Stimulated activated CD4-positive, alpha-beta T cell treated with anti-CD3 and anti-CD28 coated beads, Interleukin-12 subunit alpha, Interleukin-12 subunit beta, amount 100 ng/mL, for 4 hours (primary cell): ENCODE measurements at places on chromosomes 12 and 14.

DNA sequence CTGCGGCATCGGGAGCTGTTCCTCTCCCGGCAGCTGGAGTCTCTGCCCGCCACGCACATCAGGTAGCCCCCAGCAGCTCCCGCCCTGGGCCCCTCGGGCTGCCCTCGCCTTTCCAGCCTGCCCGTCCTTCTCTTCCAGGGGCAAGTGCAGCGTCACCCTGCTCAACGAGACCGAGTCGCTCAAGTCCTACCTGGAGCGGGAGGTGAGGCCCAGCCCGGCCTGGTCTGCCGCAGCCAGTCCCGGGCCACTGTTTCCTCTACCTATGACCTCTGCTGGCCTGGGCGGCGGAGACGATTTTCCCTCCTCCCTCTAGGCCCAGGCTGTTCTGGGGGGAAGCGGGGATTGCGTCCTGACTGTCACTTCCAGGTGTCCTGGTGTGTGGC lies 24.5 kb upstream of the CRIP2 start:
- DNase-seq = no peak

DNA sequence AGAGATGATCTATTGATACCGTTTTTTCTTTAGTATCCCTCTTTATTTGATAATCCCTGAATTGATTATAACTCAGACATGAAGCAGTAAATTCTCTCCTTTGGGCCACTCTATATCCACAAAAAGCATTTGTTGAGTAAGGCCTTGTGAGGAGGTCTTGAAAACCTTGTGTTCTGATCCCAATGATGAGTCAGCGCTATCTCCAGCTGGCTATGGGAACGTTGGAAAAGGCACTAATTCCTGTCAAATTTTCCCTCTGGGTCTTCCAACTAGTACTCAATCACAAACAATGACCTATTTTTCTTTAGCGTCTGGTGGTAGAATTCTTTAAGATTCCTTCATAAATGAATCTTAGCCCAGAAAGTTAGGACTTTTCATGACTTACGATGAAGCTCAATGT lies 168.4 kb upstream of the LRIG3 start:
- DNase-seq = no peak

- no peak for DNase-seq
Observed at GRCh38 chr14:92198804-92199203, 77.0 kb downstream of the CPSF2 start.

GRCh38 chr12:18849761-18850160 lies 111.8 kb downstream of the CAPZA3 start:
- no peak for DNase-seq

- DNase-seq = no peak
Observed at GRCh38 chr14:81313775-81314429, 86.2 kb downstream of the STON2 start.

GRCh38 chr12:116150001-116150400 lies 127.5 kb downstream of the MED13L start:
- DNase-seq = no peak

GRCh38 chr14:64760146-64760755 lies 56.0 kb downstream of the PLEKHG3 start:
- DNase-seq = peak; percentile 50

- DNase-seq = no peak
Observed at GRCh38 chr12:53975064-53975471, 314 bp upstream of the HOTAIR start.

GRCh38 chr12:2768224-2768961 lies 26.4 kb upstream of the FKBP4 start:
- DNase-seq = no peak

GRCh38 chr14:102573591-102574046 lies 18.8 kb upstream of the RCOR1 start:
- no peak for DNase-seq

- DNase-seq = peak; percentile 87
Observed at GRCh38 chr14:60091550-60092525, at the start of gene PCNX4. PCNX4 (plus strand) TSS chr14:60091923; CDS start chr14:60107639, 15,716 bp downstream.

DNA sequence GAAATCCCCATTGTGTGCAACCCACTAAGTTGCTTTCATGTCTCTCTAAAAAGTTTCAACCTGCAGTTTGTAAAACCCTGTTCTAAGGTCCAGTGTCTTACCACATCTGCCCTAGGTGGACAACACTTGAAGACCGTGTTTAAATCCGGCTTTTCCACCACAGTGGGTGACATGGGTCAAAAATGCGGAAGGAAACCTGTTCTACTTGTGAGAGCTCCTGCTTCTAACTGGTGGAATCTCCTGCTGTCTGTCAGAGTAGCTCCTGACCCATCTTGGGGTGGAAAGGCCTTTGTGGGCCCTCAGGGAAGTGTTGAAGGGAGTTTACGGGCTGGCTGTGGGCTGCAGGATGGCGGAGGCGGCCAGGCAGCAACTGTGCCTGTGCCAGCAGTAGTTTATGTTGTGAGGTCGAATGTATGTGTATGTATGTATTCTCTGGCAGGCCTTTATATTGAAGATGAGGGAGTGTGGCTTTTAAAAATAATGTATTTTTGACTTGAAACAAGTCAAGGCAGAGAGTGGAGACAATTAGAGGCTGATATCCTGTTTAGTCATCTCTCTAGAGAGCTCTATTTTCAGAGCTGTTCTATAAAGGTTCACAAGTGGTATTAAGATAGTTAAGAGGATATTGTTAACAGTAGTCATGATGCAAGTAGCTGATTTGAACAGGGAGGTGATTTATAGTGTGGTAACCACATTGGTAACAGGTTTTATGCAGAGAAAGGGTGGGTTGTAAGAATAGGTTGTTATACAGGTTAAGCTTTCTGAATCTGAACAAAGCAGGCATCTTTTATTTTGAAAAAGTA lies 67.0 kb downstream of the PRKCH start:
- DNase-seq = peak; percentile 19

- DNase-seq = no peak
Observed at GRCh38 chr14:31286456-31287293, 79.1 kb upstream of the HECTD1 start.

DNA sequence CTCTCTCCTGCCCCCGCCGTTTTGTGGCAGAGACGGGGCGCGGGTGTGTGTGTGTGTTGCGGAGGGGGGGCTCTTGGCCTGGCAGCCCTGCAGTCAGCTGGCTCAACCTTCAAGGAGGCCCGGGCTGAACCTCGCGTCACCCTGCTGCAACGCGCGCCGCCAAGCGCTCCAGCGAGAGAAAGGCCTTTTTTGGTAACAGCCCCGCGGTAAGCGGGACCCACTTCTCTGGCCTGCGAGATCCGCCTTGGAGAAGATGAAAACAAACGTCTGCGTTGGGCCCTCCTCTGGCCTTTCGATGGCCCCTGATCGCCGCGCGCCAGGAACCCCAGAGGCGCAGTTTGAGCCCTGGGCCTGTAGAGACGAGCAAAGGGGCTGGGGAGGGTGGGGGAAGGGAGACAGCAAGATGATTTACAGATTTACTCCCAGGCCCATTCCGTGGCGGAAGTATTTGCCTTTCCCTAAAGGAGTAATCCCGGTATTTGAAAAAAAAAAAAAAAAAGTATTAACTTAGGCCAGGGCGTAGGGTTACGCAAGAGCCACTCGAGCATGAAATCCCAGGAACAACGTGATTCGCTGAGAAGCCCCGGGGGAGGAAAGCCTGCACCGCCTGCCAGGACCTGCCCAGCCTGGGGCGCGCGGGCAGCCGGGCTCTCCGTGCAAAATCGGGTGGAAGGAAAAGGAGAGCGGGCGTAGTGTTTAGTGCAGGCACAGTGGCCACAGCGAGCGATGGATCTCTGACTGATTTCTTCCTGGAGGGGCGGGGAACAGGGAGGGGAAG lies 4.5 kb upstream of the IRF2BPL start:
- DNase-seq = peak; percentile 69

DNA sequence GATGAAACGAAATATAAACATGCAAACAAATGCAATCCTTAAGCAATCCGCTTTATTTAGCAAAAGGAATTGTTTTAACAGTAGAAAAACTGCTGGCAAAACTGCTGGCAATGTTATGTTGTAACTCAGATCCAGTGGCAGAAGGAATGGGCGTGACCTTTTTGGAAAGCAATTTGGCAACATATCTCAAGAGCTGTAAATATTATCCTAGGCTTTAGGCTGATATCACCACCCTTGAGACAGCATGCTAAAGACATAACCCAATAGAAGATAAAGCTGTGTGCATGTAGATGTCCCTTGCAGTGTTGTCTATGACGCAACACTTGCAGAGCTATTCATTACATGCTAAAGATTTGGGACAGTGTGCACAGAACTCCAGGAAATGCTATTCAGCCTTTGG lies 138.5 kb downstream of the DICER1 start:
- no peak for DNase-seq

DNA sequence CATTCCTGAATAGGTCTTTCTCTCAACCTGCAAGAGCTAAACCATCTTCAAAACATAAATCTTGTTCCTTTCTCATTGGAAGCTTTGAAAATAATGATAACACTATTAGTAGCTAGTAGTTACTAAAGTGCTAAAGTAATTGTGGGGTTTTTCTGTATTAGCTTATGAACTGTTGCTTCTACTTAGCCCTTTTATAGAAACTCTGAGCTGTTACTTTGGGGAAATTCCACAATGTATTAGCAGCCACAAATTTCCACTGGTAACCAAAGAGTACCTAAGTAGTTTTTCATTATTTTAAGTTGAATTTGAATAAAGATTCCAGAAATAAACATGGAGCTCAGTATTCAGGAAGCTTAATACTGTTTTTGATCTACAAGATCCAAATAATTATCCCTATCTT lies 6.4 kb upstream of the MAPK1IP1L start:
- DNase-seq = no peak

GRCh38 chr12:10753059-10753458 lies 29.9 kb upstream of the YBX3 start:
- DNase-seq = no peak

- no peak for DNase-seq
Observed at GRCh38 chr14:44030831-44031383, 476.2 kb downstream of the FSCB start.

- no peak for DNase-seq
Observed at GRCh38 chr14:101004954-101005353, 101.4 kb upstream of the RTL1 start.

GRCh38 chr14:79342942-79343341 lies 868.4 kb downstream of the DIO2 start:
- no peak for DNase-seq

DNA sequence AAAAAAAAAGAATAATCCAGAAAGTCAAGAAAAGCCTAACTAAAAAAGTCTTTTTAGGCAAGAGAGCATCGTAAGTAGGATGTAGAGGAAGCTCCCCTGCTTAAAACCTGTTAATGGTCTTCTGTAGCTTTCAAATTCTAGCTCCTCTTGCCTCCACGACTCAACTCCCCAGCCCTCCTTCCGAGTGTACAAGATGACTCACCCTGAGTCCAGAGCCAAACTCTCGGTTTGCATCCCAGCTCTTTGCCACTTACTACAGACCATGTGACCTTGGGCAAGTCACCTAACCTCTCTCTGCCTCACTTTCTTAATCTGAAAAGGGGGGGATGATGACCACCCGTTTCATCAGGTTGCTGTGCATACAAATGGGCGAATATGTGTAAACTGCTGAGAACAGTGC lies 460.4 kb downstream of the DPF3 start:
- no peak for DNase-seq

DNA sequence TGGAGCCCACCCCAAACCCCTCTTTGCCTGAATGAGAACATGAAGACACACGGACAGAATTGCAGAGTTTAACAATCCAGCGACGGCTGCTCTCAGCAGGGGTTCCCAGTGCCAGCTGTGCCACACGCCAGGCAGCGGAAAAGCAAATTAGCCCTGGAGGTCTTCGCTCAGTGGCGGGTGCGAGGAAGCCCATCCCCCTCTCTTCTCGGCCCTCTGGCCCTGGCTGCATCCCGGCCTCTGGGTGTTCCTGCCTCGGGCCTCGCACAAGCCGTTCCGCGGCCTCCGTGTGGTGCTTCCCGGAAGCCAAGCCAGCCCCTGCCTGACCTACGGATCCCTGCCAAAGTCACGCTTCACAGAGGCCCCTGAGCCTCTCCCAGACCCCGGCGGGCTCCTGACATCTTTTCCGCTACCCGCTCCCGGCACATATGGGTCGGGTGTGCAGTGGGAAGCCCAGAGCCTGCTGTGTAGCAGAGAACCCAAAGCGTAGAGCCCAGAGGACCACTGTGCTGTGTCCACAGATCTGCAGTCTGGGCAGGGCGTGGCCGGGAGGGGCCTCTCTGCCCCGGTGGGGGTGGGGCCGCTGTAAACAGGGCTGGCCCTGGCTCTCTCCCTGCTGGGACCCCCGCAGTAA lies 70.7 kb upstream of the GALNT9 start:
- no peak for DNase-seq

GRCh38 chr12:82723093-82723492 lies 36.4 kb downstream of the TMTC2 start:
- DNase-seq = no peak

- DNase-seq = no peak
Observed at GRCh38 chr14:58978343-58978742, 210.1 kb upstream of the DAAM1 start.

DNA sequence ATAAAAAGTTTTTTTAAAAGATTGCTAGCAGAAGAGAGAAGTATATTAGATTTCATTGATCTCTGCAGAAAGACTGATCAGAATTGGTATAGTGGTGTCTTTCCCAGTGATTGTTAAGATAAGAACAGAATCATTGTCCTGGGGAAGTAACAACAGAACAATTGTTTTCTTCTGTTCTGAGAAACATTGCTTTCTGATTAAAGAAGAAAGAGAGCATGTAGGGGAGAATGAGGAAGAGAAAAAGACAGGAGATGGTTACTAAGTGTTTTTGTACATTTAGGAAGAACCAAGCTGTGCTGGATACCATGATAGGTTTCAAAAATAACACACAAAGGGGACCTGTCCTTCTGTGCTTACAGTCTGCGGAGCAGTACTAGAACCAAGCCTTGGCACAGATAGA lies 5.0 kb downstream of the USP30 start:
- DNase-seq = no peak

- DNase-seq = no peak
Observed at GRCh38 chr14:106622200-106622745, 1095.9 kb downstream of the TMEM121 start.

DNA sequence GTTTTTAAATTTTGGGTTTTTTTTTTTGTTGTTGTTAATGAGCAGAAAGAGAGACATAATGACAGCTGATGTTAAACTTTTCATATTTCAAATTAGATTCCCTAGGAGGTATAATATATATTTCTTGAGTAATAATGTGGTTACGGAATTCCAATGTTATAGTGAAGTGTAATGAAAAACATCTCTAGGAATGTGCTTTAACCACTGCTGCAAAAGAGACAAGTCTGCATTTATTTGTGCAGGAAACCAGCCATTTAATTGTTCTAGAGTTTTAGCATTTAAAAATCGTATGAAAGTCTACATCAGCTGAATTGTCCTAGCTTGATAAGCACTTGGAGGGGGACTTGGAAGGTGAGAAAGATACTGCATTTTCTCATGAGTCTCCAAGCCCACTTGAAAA lies 14.3 kb downstream of the SERPINA10 start:
- no peak for DNase-seq

- DNase-seq = no peak
Observed at GRCh38 chr12:75868501-75868900, 163.1 kb downstream of the PHLDA1 start.

DNA sequence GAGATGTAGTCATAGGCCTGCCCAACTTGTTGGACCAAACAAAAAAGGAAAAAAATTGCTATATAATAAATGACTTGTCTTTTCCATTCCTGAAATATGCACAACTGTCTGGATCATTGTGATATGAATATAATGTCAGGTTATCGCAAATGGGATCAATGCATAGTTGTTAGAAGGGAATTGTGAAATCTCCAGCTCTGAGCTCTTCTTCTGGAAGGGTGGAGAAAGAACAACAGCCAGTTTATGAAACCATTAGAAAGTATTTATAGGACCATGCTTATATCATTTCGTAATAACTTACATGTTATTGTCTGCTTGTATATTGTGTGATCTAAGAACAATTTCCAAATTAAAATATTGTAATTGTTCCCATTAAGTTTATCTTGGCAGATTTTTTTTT lies 35.7 kb upstream of the HIF1A start:
- DNase-seq = no peak

GRCh38 chr14:94329857-94330256 lies 6.7 kb upstream of the SERPINA6 start:
- no peak for DNase-seq
